ENCODE measurements at places on chromosomes 3 and 15.

GRCh38 chr3:20125897-20126296 is 60.1 kb downstream of the SGO1 start:
- DNase-seq, result no peak

GRCh38 chr15:66482539-66482938 is 15.0 kb downstream of the SNAPC5 start:
- no peak for DNase-seq

GRCh38 chr3:45817831-45818522 is 21.6 kb upstream of the SLC6A20 start:
- no peak for DNase-seq

DNA sequence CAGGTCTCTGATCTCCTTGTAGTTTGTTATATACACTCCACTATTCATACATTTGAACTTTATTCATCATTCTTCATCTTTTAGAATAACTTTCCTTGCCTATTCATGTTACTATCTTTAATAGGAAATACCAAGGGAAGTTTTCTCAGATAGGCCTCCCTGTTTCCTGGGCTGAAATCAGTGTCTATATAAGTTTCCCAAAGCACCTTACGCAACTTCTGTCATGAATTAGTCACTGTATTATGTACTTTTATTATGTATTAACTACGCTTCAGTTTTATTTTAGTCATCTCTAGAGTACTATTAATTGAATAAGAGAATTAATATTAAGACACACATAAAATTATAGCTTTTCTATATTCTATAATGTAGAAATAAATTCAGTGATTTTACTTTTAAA is 1481.5 kb downstream of the OTOL1 start:
- no peak for DNase-seq

- no peak for DNase-seq
Measured at GRCh38 chr3:49674497-49674983, 389 bp downstream of the APEH start.

Data from CD4-positive, alpha-beta T cell treated with Interleukin-1 beta for 1 hour (primary cell).